H9 (cell line): ENCODE measurements at places on chromosomes 3 and 15.

DNA sequence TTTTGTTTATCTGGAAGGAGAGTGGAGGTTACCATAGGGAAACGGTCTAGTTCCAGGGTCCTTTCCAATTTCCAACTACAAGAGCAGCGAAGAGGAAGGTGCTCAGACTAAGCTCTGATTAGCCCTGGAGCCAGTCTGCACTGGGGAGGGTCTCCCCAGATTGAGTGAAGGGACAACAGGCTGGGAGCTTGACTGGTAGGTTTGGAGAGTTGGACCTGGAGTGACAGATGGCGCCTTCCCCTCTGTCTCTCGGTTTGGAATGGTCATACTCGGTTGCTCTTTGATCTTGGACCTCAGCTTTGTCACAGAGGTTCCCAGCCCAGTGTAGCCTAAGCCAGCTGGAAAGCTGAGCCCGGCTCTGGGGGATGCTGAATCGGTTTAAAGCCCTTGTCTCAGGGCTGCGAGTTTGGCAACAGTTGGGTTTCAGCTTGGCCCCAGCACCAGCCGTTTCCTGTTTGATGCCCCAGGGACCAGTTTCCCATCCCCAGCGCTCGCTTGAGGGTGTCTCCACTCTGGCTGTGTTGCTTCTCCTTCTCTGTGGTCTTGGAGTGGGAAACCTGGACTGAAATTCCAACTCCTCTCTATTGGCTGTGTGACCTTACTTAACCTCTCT, 53.1 kb upstream of the ULK4 start:
- DNase-seq, result no peak

- no peak for DNase-seq
These were observed 204.5 kb upstream of the CMC1 start for GRCh38 chr3:28036599-28037575.

- no peak for DNase-seq
These were observed 15.3 kb downstream of the CNOT10 start for GRCh38 chr3:32700244-32700643.

DNA sequence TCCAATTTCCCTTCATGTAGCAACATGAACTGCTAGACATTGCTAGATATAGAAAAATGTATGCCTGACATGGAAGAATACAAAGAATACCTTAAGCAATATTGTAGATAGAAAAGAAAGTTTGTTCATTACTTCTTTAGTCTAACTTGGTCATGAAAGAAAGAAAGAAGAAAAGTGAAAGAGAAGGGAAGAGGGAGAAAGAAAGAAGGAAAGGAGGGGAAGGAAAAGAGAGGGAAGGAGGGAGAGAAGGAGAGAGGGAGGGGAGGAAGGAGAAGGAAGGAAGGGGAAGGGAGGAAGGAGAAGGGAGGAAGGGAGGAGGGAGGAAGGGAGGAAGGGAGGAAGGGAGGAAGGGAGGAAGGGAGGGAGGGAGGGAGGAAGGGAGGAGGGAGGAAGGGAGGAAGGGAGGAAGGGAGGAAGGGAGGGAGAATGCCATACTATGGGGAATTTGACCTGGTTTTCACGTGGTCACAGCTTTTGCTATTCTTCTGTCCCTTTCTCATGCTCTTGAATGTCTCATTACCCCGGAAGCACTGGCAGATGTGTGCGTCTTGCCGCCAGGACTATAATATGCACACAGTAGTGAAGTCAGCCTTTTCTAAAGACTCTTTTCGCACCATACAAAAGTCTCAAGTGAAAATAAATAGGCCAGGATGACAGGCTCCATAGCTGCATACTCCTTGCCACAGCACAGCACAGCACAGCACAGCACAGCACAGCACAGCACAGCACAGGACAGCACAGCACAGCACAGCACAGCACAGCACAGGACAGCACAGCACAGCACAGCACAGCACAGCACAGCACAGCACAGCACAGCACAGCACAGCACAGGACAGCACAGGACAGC, 78.2 kb downstream of the CHAC1 start:
- no peak for DNase-seq

- peak; percentile 76 for DNase-seq
These were observed 1.1 kb downstream of the PDIA5 start for GRCh38 chr3:123067689-123068600.

GRCh38 chr15:39125226-39125625, 455.7 kb upstream of the THBS1 start:
- no peak for DNase-seq

GRCh38 chr3:197892162-197892561, 57.8 kb upstream of the RPL35A start:
- no peak for DNase-seq

DNA sequence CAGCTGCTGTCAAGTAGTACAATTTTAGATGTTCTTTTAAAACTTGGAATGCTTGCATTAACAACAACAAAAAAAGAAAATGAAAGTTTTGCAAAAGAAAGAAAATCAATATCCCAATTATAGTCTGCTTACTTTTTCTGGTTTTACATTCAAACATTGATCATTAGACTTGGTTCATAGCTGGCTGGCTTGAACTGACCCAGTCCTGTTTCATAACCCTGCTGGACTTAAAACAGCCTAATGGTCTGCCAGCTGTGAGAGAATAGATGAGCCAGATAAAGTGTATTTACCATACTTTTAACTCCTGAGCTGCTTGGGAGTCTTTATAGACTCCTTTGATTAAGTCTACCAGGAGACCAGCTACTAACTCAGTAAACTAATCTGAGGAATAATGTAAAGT, 59.2 kb downstream of the PIAS1 start:
- no peak for DNase-seq

DNA sequence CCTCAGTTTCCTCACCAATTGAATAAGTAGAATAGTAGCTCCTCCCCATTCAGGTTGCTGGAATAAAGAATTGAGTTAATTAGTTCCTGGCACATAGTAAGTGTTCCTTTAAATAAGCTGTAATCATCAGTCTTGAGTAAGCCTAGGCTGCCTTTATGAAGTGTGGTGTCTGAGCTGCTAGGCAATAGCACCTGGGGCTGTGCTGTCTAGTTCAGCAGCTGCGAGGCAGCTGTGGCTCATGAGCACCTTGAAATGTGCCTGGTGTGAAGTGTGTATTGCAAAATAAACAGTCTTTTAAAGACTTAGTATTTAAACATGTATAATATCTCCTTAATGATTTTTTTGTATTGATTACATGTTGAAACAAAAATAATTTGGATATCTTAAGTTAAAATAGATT, 77.6 kb downstream of the TOP2B start:
- no peak for DNase-seq

DNA sequence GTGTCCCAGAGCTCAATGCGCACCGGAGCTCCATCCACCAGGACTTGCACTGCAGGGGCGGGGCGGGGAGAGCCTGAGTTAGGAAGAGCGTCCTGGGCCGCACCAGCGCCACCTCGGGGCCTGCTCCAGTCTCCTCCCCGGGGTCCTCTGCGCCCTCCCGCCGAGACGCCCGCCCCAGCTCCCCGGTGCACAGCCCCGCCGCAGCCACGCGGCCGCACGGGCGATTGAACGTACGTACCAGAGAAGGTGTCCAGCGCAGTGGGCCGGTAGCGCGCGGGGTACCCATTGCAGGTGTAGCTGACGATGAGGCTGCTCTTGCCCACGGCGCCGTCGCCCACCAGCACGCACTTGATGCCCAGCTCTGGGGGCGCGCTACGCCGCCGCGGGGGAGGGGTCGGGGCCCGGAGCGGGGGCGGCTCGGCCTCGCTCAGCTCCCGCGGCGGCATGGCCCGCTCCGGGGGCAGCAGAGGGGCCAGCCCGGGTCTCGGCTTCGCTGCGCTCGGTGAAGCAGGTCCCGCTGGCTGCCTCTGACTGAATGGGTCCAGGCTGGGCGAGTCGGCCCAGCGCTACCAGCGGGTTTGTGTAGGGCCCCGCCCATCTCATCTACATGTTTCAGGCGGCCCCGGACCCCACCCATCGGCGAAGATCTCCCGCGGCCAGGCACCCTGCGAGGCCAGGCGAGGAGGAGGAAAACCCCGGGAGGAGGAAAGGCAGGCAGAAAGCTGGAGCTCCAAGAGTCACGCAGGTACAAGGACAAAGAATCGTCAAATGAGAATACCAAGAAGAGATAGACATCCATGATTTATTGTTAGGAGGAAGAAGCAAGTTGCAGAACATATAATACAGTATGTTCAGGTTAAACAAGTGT, at the start of gene RHOV:
TSS of gene RHOV (minus strand) at position 541 of the 868 bp plus-strand sequence. CDS start at position 446, 95 bp downstream.
- DNase-seq, result peak; percentile 94

DNA sequence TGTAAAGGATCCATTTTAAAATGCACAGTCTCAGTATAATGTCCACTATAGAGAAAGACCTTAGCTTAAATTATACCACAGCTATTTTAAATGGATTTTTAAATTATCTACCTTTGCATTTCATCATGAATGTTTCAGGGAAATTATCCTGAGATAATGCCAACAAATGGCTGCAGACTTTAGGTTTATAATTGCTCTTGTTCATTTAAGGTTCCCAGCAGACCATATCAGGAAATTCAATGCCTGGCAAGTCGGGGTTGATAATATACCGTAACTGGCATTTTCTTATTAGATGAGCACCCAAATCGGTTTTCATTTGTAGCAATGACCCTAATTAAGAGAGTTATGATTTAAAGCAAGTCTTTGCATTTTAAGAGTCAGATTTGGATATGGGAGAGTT, 227.1 kb upstream of the ARRDC4 start:
- DNase-seq, result no peak

DNA sequence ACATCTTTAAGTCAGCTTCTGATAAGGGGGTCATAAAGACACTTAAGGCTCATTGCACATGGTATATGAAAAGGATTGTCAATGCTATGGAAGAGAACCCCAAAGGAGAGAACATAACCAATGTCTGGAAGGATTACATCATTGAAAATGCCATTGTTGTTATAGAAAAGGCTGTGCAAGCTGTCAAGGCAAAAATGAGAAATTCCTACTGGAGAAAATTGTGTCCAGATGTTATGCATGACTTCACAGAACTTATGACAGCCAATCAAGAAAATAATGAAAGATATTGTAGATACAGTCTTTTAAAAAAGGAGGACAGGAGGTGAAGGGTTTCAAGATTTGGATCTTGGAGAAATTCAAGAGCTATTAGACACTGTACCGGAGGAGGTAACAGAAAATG, 96.3 kb upstream of the MBNL1 start:
- DNase-seq, result no peak

GRCh38 chr3:25354071-25354470, 74.0 kb upstream of the RARB start:
- DNase-seq, result no peak

DNA sequence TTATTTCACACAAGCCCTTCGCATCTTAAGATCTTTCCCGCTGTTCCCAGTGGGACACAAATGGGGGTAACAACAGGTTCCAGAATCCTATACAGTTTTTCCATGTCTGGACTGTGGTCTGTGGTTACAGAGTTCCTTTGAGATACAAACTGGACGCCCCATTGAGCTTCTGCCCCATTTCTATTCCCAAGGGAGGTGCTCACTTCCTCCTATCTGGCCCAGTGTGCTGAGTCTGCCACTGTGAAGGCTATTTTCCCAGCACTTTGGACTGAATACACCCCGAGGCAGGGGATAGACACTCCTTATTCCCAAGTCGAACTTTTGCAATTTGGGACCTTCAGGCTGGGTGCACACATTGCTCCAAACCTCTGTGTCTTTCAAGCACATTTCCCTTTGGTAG, 44.0 kb downstream of the MESD start:
- no peak for DNase-seq

GRCh38 chr3:189338366-189338765, 166.6 kb downstream of the TPRG1 start:
- DNase-seq, result no peak

DNA sequence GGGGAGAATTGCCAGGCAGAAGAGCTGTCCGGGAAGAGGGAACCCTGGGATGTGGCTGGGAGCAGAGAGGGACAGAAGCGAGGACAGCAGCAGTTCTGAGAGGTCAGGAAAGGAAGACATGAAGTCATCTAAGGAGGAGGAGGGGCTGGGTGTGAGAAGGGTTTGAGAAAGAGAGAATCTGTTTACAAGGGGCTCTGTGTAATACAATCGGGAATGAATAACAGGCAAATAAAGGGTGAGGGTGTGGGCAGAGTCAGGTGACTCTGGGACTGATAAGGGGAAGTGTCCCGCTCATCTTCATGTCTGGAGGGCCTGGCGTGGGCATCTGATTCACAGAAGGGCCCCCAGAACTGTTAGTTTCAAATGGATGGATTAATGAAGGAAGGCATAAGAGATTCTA, 191.3 kb downstream of the XXYLT1 start:
- no peak for DNase-seq

GRCh38 chr3:61964566-61964965, 403.2 kb downstream of the PTPRG start:
- DNase-seq, result no peak

DNA sequence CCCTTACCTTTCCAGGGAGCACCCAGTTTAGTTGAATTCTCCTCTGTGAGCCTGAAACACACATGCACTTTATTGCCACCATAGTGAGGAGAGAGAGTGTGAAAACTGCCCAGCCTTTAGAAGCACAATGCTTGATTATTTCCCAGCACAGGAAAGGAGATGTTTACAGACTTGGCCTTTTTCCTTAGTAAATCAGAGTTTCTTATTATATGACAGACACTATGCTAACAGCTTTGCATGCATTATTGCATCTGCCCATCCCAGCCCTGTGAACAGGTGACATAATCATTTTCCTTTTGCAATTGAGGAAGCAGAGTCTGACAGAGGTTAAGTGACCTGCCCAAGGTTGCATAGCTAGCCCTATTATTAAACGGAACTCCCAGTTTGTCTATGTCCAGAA, 36.5 kb downstream of the CAPN3 start:
- no peak for DNase-seq

GRCh38 chr3:59788801-59789200, 739.0 kb upstream of the CFAP20DC start:
- no peak for DNase-seq

- no peak for DNase-seq
These were observed 5.6 kb downstream of the NEIL1 start for GRCh38 chr15:75352186-75353080.

GRCh38 chr3:70899816-70900215, 587.4 kb upstream of the MDFIC2 start:
- DNase-seq, result no peak

DNA sequence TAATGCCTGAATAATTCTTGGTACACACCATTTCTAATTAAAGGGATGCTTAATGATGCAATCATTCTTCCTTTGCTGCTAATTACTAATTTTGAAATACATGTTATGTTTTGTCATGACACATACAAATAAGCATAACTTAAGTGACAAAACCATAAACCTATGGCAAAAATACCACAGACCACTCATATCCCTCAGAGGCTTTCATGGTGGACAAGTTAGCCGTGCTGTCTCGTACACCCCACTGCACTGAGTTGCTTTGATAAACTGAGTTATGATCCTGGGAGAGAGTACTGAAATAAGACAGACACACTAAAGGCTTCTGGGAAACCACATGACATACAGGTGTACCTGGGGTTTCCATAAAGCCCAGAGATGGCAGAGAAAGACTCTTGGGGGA, 913.8 kb downstream of the FHIT start:
- DNase-seq, result no peak

- no peak for DNase-seq
These were observed 99.1 kb downstream of the VGLL4 start for GRCh38 chr3:11544412-11545181.

DNA sequence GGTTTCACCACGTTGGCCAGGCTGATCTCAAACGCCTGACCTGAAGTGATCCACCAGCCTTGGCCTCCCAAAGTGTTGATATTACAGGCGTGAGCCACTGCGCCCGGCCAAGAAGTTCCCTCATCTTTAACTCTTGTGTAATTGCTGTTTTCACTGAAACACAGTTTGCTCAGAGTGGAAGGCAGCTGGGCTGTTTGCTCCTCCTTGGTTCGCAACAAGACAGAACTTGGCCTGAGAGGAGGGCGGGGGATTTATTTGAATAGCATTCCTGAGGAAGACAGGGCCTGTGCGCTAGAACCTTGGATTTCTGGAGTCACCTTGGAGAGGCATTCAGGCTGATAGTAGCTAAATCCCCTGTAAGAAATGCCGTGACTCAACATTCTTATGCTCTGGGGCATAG, 226.7 kb upstream of the MCTP2 start:
- no peak for DNase-seq

GRCh38 chr3:29285471-29286071, 4.7 kb downstream of the RBMS3 start:
- no peak for DNase-seq
